ENCODE measurements at places on chromosomes 7 and 10.

- no peak for DNase-seq
Observed at GRCh38 chr10:79088176-79088575, 19.4 kb downstream of the ZMIZ1 start.

- DNase-seq: no peak
Observed at GRCh38 chr7:116948934-116949333, 4.4 kb upstream of the ST7 start.

GRCh38 chr10:119830851-119831250, 41.8 kb downstream of the MCMBP start:
- DNase-seq: no peak

DNA sequence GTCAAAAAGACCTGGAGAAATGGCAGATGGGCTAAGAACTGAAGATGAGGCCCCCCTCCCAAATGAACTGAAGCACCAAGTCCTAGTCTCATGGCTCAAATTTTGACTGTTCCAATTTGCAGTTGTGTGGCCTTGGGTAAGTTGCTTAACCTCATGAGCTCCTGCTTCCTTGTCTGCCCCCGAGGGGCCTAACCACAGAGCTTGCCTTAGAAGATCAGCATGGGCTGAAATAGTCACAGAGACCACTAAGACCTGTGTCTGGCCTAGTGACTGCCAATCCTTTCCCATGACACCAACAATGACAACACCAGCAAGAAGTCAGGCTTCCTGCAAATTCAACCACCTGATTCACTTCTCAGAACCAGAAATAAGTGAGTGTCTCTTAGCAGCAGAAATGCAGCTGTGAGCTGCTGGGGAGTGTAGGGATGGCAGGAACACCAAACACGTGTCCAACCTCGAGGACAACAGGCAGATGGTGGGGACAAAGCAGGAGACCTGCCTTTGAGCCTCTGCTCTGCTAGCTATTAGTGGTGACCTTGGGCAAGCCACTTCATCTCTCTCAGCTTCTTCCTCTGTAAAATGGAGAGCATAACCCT, 23.7 kb downstream of the CRHR2 start:
- no peak for DNase-seq

- DNase-seq: peak; percentile 45
Observed at GRCh38 chr7:74026903-74027682, 880 bp upstream of the ELN start.

DNA sequence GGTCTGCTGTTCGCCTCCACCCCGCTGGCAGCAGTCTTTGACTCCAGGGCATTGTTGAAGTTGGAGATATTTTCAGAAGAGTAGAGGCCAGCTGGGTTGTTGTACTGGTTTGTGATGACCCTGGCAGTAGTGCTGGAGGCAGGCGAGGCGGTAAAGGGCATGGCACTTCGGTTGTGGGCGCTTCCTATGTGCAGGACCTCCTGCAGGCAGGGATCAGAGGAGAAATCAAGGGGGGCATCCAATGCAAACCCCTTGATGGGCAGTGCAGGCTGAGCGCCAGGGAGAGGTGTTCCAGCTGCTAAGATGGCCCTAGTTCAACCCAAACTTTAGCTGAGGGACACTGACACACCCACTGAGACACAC, 27.0 kb downstream of the PDLIM1 start:
- no peak for DNase-seq

DNA sequence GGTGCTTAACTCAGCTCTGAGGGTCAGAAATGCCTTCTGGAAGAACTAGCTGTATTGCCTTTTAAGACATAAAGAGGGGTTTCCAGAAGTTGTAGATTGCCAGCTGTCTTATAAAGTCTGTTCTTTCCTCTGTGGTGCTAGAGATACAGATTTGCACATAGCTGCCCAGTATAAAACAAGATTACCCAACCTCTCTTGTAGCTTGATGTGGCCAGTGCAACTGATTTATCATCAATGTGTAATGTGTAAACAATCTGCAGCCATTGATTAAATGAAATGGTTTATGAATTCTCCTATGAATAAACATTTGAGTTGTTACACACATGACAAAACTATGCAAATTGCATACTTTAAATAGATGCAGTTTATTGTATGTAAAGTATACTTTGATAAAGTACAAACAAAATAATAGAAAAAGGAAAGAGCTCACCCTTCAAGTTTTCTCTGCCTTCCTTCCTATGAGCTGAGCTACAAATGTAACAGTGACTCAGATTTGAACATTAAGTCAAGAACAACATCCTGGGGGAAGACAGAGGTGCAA, 195.2 kb downstream of the TMEM26 start:
- no peak for DNase-seq

DNA sequence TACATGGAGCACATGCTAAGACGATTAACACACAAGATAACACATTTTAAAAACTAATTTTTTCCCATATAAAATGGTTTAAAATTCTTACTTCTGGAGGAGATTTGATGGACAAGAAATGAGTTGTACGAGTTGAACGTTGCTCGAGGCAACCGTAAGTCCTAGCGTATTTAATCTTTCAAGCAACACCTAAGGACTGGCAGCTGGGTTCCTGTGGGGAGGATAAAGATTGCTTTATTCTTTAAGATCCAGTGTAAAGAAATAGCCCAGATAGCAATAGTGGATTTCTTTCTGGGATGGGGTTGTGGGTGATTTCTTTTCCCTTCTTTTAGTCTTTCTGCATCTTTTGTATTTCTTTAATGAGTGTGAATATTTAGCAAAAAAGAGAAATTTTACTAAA, 9.8 kb downstream of the TBXAS1 start:
- no peak for DNase-seq

- DNase-seq: no peak
Observed at GRCh38 chr7:124764847-124765400, 668 bp downstream of the GPR37 start.

- no peak for DNase-seq
Observed at GRCh38 chr10:73226663-73227062, 20.4 kb downstream of the DNAJC9 start.

GRCh38 chr10:101014230-101014884, 14.7 kb downstream of the LZTS2 start:
- DNase-seq: no peak

DNA sequence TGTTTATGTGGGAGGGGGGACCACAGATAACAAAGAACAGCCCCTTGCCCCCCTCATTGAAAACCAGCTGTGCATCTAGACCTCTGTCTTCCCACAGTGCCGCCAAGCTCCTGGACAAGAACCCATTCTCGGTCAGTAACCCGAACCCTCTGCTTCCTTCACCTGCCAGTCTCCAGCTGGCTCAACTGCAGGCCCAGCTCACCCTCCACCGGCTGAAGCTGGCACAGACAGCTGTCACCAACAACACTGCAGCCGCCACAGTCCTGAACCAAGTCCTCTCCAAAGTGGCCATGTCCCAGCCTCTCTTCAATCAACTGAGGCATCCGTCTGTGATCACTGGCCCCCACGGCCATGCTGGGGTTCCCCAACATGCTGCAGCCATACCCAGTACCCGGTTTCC, 91.0 kb upstream of the PDCD4 start:
- no peak for DNase-seq

GRCh38 chr7:84738583-84739150, 448.2 kb downstream of the SEMA3D start:
- DNase-seq: no peak

DNA sequence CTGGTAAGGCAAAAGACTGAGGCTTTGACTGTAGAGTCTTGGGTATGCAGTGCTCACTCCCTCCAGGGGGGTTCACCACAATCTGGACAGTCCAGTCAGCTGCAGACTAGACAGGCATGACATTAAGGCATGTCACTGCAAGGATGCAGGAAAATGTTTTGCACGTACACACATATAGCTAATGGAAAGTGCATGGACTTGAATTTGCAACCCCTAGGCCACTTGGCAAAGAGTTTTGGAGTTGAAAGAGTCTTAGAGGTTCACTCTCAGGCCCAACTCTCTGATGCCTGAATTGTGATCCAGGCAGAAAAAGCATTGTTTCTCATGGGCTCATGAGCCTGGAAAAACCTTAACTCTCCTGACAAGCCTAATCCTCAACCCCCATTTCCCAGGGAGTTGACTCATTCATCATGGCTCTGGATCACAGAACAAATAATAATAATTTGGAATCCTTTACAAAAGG, 51.9 kb downstream of the LAMB4 start:
- no peak for DNase-seq

- DNase-seq: no peak
Observed at GRCh38 chr10:66746711-66747110, 179.1 kb upstream of the LRRTM3 start.

DNA sequence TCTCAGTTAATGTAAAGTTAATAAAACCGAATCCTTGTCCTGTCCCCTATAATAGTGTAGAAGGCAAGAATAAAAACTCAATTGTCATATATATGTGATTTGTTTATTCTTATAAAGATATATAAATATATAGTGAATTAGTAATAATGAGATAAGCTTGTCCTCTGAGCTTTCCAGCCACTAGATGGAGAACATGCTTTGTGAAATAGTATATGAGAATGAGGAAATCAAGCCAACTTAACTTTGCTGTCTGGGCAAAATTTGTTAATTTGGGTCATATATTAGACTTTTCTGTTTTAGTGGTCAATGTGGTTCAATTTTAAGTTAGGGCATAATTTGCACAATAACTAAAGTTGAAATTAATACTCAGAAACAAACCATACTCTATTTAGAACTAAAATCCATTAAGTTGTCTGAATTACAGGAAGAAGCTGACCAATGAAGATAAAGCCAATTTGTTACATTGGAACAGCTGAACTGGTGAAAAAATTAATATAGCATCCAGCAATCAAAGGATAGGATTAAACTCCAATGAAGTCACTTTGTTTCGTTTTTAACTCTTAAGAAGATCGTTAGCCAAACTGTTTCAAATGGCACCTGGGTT, 595.0 kb downstream of the ARL4A start:
- no peak for DNase-seq

DNA sequence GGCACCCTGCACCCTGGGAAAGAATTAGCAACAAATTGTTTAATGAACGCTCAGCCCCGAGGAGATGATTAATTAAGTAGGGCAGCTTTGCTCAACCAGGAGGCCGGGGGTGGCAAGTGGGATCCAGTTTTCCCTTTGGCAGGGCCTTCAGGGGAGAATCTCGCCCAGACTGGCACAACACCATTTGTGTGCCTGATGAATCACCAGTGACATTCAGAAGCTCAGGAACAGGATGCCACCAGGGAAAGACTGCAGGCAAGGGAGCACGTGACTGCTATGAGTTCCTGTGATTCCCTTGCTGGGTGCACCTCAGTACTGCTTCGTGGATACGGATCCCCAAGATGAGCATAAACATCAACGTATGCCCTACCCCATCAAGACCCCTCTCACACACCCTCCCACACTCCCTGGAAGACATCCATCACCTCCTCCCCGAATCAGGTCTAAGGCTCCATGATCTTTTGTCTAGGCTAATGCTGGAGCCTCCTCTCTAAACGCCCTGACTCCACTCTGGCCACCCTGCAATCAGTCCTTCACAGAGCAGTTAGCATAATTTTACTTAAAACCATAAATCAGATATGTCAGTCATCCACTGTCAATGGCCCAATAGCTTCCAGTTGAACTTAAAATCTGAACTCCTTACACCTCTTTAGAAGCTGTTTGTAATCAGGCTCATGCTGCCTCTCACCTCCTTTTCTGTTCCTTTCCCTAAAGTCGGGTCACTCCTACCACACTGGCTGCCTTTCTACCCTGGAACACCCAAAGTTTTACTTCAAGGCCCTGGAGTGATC, 109.2 kb upstream of the AGK start:
- no peak for DNase-seq

DNA sequence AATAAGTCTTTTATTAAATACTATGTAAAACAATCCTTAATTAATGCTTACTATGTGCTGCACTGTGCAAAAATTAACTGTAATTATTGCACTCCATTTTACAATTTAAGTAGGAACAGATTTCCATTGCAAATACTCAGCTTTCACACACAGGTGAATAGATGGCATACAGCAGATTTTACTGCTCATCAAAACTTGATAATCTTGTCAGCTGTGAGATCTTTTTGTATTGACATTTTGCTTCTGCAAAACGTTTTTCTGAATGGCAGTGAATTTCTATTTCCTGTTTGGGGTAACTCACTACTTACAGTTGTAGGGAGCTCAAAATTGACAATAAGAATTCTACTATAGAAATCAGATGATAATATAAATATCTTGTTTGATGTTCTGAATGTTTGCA, 220.0 kb upstream of the MAGI2 start:
- no peak for DNase-seq
